ENCODE measurements at places on chromosomes 11 and 22.

DNA sequence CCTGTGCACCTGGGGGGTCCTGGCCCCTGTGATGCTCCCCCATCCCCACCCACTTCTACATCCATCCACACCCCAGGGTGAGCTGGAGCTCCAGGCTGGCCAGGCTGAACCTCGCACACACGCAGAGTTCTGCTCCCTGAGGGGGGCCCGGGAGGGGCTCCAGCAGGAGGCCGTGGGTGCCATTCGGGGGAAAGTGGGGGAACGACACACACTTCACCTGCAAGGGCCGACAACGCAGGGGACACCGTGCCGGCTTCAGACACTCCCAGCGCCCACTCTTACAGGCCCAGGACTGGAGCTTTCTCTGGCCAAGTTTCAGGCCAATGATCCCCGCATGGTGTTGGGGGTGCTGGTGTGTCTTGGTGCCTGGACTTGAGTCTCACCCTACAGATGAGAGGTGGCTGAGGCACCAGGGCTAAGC lies 20.0 kb upstream of the TALDO1 start:
- DNase-seq, result no peak

GRCh38 chr11:35167426-35167954 lies 28.5 kb downstream of the CD44 start:
- no peak for DNase-seq

- no peak for DNase-seq
Observed at GRCh38 chr11:35814720-35815305, 129.0 kb upstream of the LDLRAD3 start.

DNA sequence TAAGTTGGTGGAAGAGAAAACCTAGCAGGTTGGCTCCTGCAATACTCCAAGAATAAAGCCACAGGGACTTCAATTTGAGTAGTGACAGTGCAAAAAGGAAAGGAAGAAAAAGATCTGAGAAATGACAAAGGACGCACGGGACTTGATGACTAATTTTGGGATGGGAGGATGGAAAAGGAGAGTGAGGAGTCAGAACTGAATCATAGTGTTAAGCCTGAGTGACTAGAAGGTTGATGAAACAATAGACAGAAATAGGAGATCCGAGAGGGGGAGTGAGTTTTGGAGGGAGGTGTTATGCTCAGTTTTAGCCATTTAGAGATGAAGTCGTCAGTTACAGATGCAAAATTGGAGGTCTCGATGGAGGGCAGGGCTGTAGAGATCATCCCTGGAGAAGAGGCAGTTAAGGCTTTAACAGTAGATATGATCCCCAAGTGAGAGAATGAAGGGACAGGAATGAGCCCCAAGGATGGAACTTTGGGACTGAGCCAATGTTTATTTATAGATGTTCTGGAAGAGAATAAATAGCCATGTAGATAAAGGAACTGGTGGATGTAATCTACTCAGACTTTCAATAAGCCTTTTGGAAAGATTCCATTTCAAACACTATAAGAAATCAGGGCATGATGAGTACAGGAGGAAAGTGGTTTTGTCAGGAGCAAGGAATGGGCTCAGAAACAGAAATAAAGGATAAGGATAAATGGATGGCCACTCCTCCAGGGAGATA lies 108.9 kb upstream of the NCAM1 start:
- DNase-seq, result no peak

- no peak for DNase-seq
Observed at GRCh38 chr11:121890377-121890776, 225.6 kb downstream of the BLID start.

DNA sequence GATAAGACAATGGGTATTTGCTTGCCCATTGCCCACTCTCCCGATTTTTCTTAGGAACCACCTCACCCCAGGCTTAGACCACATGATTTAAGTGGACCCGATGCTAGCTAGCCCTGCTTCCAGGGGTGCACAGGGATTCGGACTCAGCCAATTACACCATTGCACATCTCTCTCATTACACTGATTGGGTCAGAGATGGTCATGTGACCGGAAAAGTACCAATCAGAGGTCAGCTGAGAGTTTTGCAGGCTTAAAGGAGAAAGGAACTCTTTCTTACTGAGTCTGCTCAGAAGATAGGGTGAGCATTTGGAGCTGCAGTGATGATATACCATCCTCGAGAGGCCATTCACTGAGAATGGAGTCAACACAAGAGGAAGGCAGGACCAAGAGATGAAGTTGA lies 12.2 kb upstream of the ANKK1 start:
- no peak for DNase-seq

DNA sequence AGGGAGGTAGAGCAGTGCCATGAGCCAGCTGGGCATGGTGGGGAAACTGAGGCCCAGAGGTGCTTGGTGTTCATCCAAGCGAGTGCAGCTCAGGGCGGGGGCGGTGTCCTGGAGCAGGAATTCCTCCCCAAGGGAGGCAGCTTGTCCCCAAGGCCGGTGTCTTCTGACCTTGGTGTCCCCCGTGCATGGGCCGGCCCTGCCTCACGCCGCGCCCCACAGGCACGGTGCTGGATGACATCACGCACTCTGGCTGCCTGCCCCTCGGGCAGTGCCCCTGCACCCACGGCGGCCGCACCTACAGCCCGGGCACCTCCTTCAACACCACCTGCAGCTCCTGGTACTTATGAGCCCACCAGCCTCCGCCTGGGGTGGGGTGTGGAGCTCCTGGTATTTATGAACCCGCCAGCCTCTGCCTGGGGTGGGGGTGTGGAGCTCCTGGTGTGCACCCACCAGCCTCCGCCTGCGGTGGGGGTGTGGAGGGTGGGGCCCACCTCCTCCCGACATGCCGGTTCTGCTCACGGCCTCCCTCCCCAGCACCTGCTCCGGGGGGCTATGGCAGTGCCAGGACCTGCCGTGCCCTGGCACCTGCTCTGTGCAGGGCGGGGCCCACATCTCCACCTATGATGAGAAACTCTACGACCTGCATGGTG lies 6.7 kb downstream of the MUC5B start:
- DNase-seq, result no peak

- no peak for DNase-seq
Observed at GRCh38 chr11:126751242-126751641, 249.3 kb downstream of the KIRREL3 start.

GRCh38 chr11:15577519-15577918 lies 462.8 kb downstream of the INSC start:
- no peak for DNase-seq

DNA sequence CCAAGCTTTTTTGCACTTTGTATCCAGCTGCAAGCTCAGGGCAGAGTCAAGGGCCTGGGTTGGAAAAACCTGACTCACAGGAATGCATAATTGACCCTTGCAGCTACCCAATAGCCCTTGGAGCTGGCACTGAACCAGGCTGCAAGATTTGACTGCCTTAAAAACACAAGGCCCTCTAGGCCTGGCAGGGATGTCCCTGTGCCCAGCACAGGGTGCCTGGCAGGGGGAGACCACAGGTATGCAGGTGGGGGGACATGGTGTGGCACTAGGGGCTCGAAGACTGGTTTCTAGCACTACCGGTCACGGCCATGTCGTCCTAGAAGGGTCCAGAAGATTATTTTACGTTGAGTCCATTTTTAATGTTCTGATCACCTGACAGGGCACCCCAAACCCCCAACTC lies 30.2 kb downstream of the SBF1 start:
- no peak for DNase-seq

- DNase-seq, result no peak
Observed at GRCh38 chr22:25447067-25447685, 117.3 kb upstream of the GRK3 start.

DNA sequence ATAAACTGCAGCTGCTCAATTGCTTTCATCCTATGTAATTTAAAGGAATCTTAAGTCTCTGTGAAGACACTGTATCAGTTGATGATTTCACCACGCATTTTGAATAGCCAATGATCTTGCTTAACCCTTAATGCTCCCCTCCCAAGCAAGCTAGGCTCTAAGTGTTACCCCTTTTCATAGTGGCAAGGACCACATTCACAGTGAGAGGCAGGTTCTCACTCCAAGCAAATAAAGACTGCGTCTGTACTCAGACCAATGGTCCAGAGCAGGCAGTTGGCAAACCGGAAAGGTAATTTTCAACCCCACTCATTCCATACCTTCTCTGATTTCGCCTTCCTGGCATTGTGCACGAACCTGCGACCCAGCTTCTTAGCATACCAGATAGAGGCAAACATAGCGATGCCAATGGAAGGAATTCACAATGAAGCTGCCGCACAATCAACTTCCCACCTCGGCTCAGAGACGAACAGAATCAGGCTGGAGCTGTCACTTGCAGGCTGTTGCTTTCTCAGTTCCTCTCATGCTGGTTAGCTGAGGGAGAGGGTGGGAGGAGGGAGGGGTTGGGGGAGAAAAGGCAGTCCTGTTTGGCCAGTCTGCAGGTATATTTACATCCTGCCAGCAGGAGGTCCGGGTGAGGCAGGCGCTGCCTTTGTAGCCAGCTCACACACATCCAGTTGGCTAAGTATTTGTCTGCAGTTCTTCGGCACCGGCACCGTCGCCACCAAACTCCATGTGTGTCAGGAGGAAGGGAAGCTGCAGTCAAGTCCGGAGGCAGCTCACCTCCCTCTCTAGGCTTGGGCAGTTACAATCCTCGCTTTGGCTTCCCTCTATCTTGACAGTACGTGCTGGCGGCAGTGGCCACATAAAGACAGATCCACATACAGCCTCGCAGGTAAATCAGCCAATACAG lies 1151.2 kb upstream of the CCDC90B start:
- DNase-seq, result peak; percentile 87

GRCh38 chr11:93517041-93517440 lies 26.1 kb downstream of the SMCO4 start:
- DNase-seq, result no peak
